ENCODE measurements at places on chromosomes 7 and 10. TPM values are rescaled to one million over a fixed set of nuclear protein-coding genes. Genes with fewer than 3 reads are reported as not detected.

Gene POM121C
- 46.4 TPM for total RNA-seq

Gene CFAP43
- 1.9 TPM for total RNA-seq

- no peak for DNase-seq
Observed at GRCh38 chr7:41295455-41295815, 407.5 kb downstream of the INHBA start.

GRCh38 chr7:33101906-33102305 is 7.3 kb downstream of the RP9 start:
- no peak for DNase-seq

DNA sequence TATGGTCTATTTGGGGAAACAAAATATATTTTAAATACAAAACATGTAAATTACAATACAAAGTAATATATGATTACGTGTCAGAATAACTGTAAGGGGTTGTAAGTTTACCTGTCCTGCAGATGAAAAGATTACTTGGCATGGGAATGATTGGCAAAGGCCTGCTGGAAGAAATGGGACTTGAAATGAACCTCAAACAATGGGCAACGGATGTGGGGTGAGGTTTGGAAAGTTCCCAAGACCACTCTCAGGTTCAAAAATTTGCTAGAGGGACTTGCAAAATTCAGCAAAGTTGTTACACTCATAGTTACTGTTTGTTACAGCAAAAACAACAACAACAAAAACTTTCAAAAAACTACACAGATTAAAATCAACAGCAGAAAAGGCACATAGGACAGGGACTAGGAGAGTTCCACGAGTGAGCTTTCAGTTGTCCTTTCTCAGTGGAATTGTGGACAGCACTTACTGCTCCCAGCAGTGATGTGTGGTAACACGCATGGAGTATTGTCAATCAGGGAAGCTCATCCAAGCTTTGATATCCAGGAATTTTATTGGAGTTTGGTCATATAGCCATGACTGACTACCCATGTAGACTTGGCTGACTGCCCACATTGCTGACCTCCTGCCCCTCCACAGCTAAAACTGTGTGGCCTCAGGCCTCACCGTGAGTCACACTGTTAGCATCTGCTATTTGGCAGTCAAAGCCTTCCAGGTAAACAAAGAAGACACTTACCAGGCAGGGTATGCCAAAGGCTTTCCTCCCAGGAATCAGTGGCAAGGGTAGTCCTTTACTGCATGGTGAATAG is 43.8 kb downstream of the EXOC6 start:
- DNase-seq = peak; percentile 88

- DNase-seq = no peak
Observed at GRCh38 chr7:29651477-29651876, 87.8 kb downstream of the PRR15 start.

DNA sequence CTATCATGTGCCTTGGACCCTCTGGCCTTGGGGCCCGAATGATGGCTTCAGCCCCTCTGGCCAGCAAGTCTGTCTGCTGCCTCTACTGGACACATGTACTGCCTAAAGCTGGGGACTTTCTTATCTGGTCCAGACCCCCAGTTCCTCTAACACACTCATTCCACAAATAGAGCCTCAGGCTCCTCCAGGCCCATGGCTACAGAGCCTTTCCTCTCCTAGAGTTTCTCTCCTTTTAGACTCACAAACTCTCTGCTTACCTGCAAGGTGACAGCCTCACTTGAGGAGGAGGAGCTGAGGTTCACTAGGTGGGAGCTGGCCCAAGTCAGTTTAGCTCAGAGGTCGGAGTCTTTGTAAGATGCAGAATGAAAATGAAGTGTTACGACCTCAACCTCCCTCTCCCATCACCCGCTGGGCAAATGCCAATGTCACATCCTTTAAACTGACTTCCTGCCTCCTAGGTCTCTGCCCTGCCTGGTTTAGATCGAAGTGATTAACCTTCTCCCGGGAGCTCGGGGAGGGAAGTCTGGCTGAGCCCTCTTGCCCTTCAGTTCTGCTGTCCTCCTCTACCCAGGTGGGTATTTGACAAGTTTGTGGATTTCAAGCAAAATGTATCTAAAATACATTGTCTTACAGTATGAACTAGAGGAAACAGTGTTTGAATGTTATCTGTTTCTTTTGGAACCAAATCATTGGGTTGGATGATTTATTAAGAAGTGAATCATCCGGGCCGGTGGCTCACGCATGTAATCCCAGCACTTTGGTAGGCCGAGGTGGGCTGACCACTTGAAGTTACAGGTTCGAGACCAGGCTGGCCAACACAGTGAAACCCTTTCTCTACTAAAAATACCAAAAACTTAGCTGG is 71.9 kb upstream of the TNS3 start:
- no peak for DNase-seq

DNA sequence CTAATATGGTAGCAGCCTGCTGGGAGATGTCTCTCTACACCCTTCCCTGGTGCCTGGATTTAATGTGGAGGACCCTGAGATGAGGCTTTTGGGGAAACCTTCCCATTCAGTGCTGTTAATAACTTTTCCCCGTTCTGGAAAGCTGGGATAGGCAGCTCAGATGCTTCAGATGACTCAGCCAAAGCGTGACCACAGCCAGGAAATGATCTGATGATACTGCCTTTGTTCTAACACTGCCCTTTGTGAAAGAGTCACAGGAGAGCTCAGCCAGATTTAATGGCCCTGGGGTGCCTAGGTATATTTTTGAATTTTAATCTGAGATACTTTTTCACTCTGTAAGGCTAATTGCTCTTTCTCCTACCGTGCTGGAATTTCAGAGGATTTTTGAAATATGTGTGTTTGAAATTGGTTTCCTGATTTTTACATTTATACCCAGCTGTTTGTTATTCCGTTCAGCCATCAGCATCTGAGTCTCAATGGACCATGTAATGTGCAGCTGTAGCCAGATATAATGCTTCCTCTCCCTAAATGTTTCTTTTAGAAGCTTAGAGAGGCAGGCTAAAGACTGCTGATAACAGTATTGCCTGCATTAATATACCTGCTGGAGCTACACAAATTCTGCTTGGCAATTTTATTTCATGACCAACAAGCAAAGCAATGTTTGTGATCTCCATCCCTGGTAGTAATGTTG is 17.8 kb downstream of the CELF2 start:
- peak; percentile 48 for DNase-seq

DNA sequence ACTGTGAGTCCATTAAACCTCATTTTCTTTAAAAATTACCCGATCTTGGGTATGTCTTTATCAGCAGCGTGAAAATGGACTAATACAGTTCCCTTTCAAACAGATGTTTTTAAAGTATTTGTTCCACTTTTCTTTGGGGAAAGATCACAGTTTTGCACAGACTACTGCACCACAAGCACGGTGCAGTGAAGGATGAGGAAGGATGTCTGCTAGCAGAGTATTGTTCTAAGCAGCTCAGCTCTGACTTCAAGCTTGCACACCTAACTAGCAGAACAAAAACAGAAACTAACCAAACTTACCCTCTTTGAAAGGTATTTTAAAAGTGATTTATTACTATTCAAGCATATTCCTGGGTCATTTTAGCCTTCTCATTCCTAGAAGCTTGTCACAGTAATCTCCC is 20.0 kb downstream of the THNSL1 start:
- no peak for DNase-seq

- DNase-seq = no peak
Observed at GRCh38 chr10:104117839-104118323, 4.1 kb upstream of the SFR1 start.
